SIG-M5 (cell line): ENCODE measurements at places on chromosomes 1 and 21.

DNA sequence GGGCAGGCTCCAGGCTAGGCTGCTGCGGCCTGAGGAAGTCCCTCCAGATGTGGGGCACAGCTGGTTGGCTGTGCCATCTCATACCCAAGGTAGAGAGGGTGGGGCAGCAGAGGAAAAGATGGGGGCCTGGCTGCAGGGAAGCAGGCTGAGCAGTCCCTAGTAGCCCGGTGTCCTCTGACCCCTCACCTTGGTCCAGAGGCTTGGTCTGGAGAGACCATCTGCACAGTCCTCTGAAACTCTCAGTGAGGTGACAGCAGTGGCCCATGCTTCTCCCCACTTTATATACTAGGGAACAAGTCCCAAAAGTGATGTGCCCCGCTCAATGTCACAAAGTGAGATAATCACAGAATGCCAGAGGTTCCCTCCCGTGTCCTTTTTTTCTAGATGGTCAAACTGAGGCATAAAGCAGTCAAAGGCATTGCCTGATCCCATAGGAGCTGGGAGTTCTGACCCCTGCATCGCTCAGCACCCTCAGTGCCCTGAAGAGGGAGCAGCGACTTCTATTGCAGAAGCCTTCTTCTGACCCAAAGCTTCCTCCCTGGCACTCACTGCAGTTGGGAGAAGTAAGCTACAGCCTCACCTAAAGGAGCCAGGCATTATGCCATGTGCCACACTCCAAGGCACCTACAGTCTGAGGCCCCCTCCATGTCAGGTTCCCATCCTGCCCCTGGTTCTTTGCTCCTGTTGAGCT, 45.5 kb downstream of the TRABD2B start:
- no peak for DNase-seq

GRCh38 chr1:1914101-1914970, 724 bp upstream of the CALML6 start:
- no peak for DNase-seq

DNA sequence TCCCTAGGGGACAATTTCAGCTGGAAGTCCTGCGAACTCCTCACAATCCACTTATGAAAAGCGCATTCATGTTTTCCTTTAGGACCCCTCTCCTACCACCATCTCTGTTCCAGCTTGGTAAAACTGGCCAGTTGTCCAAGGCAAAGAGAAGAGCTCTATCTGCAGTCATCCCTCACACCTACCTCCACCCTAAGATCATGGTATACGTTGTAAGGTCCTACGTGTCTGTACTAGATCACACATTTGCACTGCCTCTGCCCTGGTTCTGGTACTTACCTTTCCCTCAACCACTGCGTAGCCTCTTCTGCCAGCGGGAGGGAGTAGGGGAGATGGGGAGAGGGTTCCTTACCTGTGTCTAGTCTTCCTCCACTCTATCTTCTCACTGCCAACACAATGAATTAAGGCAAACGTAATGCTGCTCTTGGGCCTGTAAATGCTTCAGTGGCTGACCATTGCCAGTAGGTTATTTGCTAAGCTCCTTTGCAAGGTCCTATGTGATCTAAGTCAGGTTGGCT, 739 bp upstream of the NUP133 start:
- no peak for DNase-seq

- no peak for DNase-seq
Measured at GRCh38 chr1:165411396-165411795, 33.5 kb downstream of the RXRG start.

DNA sequence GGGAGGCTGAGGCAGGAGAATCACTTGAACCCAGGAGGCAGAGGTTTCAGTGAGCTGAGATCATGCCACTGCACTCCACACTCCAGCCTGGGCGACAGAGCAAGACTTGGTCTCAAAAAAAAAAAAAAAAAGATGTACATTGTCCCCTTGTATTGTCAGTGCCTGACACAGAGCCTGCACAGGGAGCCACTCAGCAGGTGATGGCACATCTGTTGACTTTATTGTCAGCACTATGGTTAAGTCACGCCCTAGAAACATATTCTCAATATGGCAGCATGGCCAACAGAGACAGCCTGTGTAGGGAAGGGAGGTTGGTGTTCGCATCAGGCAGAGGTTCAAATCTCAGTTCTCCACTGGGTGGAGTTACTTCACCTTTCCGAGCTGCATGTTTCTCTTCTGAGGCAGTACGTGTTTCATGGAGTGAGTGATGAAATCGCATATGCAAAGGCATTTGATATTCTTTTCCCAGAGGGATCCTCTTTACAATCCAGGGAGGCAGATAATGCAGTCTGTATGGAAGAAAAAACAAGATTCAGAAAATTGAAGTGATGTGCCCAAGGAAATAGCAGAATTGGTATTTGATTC, 20.6 kb downstream of the LAMC2 start:
- DNase-seq: no peak

- no peak for DNase-seq
Measured at GRCh38 chr1:167489571-167490340, 28.6 kb downstream of the CD247 start.

DNA sequence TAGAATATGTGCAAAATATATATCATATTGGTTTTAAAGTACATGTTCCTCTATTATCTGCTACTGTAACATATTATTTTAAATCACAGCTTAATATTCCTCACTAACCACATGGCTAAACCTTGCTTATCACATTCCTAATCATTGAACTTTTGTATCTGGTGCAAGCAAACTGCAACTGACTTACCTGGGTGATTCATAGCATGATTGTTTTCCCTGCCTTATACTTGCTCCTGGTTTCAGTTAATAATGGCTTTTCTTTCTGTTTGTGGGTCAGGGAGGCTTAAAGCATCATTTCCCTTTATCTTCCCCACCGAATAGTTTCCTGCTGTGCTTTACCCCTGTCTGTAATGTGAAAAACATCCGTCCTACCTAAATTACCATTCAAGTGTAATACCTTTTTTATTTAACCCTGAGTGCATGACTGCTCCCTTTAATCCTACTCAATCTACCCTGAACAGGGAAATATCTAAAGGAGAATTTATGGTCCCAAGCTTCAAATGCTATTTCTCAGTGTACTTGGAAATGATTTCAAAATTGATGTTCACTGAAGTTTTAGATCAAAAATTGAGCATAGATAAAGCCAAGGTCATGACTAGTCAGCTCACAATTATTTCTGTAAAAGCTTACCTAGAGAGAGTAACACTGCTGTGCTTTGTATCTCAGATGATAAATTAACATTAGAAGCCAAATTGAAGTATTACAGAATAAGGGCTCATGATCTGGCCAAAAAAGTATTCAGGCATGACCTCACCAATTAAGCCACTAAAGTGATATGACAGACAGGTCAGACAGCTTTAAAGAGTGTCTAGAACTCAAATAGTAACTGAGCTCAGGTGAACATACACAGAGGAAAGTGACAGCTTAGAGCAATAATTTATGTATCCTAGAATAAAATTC, 507.1 kb downstream of the BRINP3 start:
- no peak for DNase-seq

DNA sequence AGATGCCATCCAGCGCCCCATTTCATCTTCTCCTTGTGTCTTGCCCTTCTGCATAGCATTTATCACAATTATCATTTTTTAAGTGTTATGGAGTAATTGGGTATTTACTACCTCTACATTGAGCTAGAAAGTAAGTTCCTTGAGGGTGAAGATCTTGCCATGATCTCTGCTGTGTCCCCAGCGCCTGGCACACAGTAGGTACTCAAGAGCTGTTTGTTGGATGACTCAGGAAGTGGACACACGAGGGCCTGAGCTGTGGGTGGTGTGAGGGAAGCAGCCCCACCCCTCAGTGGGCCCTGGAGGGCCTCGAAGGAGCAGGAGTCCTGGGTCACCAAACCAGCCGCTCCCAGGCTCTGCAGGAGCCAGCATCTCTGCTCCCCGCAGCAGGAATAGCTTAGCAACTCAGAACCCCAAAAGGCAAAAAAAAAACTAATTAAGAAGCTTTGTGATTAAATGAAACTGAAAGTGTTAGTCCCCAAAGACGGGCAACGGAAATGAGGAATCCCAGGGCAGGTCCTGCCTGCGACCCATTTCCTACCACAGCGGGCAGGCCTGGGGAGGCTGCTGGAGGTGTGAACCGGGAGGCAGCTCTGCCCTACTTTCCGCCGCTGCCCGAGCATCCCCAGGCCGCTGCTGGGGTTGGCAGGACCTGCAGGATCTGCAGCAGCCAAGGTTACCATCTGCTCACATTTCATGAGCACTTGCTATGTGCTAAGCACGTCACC, 87.7 kb downstream of the LACTBL1 start:
- DNase-seq: no peak

GRCh38 chr1:86151427-86151826, 5.1 kb downstream of the COL24A1 start:
- DNase-seq: no peak
